ENCODE measurements at places on chromosomes 1 and 21.

GRCh38 chr1:244104309-244105060, 53.4 kb downstream of the ZBTB18 start:
- DNase-seq, result peak; percentile 29

DNA sequence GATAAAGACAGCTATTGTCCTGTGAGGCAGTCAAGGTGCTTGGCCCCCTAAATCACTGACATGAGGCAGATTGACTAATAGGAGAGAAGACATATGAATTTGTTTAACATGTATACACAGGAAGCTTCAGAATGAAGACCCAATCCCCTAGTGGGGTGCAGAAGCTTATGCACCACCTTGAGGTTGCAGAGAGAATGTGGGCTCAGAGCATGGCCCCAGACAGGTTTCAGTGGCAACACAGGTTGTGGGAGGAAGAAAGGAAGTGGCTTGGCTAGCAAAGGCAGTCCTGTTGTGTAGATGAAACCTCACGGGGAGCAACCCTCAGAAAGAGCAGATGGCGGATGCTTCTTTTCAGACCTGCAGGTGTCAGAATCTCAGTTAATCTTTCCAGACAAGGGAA, 37.0 kb upstream of the PARP1 start:
- DNase-seq, result no peak

DNA sequence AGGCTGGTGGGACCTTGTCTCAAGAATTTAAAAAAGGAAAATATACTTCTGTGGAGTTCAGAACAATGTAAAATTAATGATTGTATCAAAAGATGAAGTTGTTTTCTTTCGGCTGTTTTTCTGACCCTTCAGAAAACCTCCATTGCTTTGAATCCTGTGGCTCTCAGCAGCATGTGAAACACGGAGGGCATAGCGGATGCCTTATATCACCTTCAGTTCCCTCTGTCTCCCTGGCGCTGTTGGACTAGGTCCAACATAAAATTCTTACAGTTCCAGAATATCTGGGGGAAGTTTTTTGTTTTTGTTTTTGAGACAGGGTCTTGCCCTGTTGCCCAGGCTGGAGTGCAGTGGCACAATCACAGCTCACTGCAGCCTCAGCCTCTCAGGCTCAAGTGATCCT, 7.4 kb downstream of the ZBTB8A start:
- no peak for DNase-seq

DNA sequence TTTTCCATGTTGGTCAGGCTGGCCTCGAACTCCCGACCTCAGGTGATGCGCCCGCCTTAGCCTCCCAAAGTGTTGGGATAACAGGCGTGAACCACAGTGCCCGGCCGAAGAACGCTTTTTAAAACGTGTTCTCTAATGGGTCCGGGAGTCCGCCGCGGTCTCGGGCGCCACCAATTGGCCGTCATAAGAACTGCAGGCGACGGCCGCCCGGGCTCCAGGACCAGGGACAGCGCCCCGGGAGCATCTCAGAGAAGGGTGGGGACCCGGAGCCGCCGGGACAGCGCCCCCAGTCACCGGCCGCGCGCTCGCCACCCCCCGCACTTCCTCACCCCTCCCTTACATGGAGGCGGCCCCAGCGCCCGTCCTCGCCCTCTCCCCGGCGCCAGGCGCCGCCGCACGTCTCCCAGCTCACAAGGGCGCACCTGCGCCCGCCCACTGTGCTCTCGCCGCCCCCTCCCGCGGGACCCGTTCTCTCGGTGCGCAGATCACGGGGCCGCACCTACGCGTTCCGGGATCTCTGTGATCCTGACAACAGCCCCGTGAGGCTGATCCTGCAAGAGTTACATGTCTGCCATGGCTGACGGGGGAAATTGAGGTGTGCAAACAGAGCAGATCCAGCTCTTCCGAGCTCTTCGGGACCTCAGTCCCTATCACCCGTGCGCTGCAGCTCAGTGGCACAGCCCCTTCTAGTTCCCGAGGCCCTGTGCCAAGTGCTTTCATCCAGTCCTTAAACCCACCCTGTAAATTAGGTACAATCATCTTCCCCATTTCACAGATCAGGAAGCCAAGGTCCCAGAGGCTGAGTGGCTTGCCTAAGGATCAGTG, 9.8 kb downstream of the RAP1GAP start:
- no peak for DNase-seq

GRCh38 chr1:65572701-65573421, 152.4 kb downstream of the LEPR start:
- no peak for DNase-seq

DNA sequence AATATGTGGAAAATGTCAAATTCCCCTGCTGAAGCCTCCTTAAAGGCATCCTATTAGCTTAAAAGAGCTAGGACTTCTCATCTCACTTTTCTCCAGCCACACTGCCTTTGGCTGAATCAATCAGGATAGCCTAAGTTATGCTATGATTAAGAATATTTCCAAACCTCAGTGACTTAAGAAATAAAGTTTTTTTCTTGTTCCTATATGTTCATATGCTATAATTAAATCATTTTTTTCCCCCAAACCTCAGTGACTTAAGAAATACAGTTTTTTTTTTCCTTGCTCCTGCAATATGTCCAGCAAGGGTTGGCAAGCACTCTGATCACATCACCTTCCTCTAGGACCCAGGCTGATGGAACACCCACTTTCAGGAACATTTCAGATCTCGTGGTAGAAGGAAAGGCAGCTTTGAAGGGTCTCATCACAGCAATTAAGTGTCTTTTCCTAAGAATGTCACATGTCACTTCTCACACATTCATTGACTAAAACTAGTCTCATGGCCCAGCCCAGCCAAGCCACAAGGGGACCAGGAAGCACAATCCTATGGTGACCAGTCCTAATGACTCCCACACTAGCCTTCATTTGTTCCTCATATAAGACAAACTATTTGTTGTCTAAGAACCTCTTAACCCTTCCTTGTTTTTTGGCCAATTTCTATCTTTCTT, 6.3 kb upstream of the JUN start:
- DNase-seq, result no peak

- DNase-seq, result no peak
Measured at GRCh38 chr1:112504001-112504660, 4.6 kb upstream of the WNT2B start.

GRCh38 chr1:245365095-245366020, 210.6 kb downstream of the KIF26B start:
- no peak for DNase-seq

DNA sequence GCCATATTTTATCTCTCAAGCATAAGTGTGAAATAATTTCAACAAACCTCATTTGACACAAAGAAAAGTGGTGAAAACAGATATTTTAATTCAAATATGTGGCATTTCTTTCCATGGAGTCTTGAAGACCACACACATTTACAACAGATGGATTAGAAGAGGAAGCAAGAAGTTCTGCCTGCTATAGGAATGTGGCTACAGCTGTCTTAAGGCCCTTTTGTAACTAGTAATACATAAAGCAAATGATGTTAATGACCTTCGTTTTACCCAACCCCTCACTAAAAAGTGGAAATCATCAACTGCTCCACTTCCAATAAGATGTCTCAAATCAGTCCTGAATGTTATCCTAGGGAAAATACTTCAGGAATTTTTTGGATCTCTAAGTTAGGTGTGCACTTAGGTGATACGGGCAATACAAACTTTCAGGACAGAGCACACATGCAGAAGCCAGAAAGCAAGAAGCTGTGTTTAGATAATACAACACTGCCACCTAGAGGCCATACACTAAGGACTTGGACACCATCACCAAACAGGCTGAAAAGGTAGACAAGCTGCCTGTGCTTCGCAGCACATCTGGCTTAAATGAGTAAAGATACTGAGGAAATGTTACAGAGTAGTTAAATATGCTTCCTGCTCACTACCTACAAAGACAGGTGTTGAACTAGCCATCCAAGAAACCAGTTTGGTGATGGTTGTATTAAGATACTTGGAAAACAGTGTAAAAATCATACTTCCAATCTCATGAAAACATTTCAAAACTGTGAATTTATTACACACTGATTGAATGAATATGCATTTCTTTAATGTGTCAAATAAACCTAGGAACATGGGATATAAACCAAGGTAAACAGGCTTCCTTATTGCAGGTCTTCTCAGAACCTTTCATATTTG, 24.4 kb downstream of the RRAGC start:
- peak; percentile 32 for DNase-seq

GRCh38 chr1:245599371-245600174, 444.8 kb downstream of the KIF26B start:
- DNase-seq, result no peak

DNA sequence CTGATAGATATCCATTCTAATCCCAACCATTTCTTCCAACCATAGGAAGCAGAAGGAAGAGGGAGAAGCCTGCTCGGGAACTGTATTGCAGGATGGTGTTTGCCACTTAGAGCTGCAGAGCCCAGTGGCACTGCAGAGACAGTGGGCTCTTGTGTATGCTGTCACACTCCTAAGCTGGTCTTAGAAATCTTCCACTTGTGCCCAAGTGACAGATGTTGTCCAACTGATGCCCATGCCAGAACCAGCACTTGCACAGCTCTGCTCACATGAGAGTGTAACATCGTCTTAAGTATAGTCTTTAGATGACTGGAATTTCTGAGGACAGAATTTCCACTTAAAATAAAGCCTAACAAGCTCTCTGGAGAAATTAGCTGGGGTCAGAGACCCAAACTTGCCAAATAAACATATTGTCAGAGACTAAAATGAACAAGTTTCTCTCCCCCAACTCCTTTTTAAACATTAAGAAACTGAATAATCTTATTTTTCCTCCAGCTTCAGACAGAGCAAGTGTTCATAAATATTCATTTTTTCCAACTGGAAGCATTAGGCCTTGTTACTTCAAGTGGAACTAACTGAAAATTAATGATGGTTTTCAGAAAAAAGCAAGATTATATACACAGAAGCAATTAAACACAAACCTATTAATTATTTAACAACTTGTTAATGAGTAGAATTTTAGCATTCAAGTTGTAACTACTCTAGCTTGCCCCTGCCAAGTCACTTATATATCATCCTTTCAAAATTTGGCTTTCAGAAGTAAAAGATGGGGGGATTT, 577.3 kb downstream of the AJAP1 start:
- no peak for DNase-seq

GRCh38 chr1:63703701-63704107, 70.1 kb upstream of the ROR1 start:
- peak; percentile 10 for DNase-seq

Measured in brain pericyte (primary cell).